ENCODE measurements at places on chromosomes 7 and 10.

DNA sequence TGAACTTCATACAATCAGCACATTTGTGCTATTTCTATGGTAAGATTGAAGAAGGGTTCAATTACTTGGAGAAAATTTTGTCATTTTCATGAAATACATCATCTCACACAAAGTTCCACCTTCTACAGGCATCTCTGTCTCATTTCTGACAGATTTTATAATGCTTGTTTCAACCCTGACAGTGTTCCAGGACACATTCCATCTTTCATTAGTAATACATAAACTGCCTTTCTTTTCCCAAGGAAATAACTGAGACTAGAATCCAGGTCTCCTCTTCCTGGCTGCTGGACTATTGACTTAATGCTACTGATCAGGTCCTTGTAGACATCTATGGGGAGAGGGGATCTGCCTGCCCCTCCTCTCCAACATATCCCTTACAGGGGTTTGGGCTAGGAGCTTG is 70.1 kb upstream of the PLPP4 start:
- no peak for DNase-seq

DNA sequence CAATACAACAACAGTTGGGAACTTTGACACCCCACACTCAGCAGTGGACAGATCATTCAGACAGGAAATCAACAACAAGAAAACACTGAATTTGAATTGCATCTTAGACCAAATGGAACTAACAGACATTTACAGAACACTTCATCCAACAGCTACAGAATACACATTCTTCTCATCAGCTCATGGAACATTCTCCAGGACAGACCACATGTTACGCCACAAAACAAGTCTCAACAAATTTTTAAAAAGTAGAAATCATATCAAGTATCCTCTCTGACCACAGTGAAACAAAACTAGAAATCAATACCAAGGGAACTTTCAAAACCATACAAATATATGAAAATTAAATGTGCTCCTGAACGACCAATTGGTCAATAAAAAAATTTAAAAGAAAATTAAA is 212.3 kb downstream of the DNAJC1 start:
- no peak for DNase-seq

GRCh38 chr10:80051993-80052392 is 26.5 kb upstream of the TMEM254 start:
- no peak for DNase-seq

DNA sequence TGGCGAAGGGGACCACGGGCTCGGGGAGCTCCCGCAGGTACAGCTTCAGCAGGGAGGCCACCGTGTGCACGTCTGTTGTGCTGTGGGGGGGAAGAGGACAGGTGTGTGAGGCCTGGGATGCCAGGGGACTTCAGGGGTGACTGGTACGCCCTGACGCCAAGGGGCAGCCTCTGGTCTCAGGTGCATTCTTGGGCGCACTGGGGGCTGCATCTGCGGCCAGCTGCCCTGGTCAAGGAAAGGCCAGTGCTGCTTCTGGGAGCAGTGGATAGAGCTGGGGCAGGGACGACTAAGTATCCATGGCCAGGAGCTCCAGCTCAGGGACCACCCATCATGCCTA is 148.5 kb downstream of the MAPK8 start:
- DNase-seq: no peak

DNA sequence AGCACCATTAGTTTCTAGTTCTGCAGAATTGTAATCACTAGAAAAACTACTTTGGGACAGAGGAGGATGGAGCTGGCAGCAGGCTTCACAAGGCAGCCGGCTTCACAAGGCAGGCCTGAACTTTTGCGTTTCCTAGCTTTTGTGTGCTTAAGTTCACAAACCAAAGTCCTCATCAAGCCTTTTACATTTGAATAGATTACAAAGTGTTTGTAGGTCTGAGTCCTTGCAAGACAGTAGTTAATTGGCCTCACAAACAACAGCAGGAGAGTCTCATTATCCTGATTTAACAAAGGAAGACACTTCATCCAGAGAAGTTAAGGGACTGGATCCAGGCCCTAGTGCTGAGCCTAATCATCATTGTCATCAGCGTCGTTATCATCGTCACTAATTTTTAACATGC is 147.8 kb upstream of the AUTS2 start:
- DNase-seq: no peak

DNA sequence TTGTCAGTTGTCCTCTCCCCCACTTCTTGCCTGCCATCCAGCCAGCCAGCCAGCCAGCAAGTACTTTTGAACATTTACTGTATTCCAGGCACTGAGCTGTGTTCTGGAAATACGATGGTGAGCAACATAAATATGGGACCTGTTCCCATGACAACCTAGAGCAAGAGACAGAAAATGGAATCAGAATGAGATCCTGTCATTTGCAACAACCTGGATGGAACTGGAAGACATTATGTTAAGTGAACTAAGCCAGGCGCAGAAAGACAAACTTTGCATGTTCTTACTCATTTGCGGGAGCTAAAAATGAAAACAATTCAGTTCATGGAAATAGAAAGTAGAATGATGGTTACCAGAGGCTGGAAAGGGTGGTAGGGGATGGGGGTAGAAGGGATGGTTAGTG is 140.7 kb downstream of the ICA1 start:
- DNase-seq: no peak

DNA sequence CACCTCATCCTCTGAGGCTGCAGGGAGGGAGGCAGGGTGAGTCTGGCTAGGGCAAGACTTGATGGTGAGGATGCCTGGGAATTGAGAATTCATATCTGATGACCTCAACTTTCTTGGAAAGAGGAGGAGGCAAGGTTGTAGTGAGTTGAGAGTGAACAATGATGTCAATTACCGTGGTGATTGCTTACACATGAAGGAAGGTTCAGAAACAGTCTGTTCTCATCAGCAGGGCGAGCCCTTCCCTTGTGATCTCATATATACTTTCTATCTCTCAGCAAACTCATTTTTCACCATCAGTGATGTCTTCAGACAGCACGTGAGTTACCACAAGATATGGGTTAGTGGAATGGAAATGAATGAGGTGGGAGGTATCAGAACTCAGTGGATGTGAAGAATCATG is 20.1 kb upstream of the COL13A1 start:
- no peak for DNase-seq

DNA sequence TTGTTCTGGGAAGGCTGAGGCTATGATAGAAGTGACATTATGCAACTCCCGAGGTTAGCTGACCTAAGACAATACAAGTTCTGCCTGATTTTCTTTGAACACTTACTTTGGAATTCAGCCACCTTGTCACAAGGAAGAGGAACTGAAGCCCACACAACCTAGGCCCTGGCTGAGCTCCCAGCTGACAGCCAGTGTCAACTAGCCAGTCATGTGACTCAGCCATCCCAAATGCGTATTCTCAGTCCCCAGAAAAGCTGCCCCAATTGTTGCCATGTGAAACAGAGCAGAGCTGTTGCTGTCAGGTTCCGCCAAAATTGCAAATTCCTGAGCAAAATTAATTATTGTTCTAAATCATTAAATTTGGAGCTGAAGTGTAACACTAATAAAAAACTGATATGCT is 1010.0 kb downstream of the XPNPEP1 start:
- no peak for DNase-seq

- DNase-seq: no peak
These were observed 2.7 kb upstream of the NRG3 start for GRCh38 chr10:81872206-81872862.

GRCh38 chr10:92969151-92969550 is 91.4 kb upstream of the CYP26C1 start:
- no peak for DNase-seq

- peak; percentile 34 for DNase-seq
These were observed 8.1 kb upstream of the SH2D4B start for GRCh38 chr10:80529604-80530003.

DNA sequence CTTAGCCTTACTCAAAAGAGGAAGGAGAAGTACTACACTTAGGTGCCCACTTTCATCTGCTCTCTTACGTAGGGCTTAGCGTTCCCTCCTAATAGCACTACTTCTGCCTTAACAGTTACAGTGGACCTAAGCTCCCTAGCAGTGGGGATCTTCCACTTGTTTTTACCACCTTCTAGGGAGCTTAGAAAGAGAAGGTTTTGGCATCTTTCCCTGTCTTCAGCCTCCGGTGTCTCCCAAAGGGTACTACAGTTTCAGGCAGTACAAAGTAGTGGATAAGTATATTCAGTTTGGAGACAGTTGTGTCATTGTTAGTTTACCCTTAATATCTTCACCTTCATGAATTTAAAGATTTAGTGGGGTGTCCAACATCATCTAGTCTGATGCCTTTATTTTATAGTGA is 14.6 kb downstream of the CHRM2 start:
- DNase-seq: peak; percentile 20

- peak; percentile 64 for DNase-seq
These were observed 51.6 kb downstream of the PRLHR start for GRCh38 chr10:118543714-118544400.

DNA sequence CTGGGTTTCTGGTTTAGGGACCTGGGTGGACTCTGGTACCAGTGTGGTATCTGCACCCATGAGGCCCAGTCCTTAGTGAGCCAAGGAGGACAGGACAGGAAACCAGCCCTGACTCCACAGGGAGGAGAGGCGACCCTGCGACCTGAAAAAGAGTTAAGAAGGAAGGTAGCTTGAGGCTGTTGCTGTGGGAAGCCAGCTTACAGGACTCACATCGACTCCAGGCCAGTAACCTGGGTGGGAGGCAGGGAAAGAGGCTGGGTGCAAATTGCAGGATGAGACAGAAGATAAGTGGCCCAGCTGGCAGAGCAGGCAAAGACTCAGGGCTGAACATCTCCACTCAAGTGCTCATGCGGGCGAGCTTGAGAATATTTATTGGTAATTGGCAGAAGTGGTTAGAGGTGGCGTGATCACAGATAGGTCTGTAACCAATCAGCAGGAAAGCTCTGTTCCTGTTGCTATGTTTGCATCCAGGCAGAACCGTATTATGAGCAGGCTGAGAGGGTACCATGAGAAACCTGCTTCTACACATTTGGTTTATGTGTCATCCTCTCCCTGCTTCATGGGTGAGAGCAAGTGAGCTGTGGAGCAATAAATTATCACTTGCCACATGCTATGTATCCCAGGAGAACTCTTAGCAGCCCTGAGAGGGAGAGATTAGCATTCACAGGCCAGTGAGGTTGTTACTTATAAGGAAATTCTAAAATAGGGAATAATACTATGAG is 11.0 kb downstream of the TLL2 start:
- DNase-seq: no peak

GRCh38 chr7:24971333-24972165 is 8.4 kb downstream of the OSBPL3 start:
- peak; percentile 58 for DNase-seq

- no peak for DNase-seq
These were observed 60.6 kb downstream of the WDR37 start for GRCh38 chr10:1116696-1117280.

DNA sequence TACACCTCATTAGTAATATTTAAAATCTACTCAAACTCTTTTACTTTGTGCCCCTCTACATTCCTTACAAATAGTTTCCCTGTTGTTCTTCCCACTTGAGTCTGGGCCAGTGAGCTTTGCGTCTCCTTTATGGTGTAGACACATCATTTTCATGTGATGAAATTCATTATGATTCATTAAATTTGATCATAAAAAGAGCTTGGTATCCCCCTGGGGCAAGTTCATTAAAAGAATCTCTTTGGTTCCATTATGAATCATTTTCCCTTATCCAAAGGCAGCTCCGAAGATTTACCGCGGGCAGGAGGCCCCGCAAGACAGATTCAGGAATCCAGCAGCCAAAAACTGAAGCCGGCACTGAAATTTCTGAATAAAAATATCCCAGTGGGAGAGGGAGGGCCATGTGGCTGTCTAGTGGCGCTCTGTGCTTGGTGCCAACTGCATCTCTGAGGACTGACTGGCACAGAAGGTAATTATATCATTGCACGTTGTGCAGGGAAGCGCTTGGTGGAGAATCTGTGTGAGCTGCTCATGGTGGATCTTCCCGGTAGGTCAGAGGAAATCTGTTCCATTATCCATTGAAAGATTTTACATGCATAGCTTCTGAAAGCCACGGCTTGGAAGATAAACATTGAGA is 151.4 kb upstream of the PITRM1 start:
- no peak for DNase-seq

DNA sequence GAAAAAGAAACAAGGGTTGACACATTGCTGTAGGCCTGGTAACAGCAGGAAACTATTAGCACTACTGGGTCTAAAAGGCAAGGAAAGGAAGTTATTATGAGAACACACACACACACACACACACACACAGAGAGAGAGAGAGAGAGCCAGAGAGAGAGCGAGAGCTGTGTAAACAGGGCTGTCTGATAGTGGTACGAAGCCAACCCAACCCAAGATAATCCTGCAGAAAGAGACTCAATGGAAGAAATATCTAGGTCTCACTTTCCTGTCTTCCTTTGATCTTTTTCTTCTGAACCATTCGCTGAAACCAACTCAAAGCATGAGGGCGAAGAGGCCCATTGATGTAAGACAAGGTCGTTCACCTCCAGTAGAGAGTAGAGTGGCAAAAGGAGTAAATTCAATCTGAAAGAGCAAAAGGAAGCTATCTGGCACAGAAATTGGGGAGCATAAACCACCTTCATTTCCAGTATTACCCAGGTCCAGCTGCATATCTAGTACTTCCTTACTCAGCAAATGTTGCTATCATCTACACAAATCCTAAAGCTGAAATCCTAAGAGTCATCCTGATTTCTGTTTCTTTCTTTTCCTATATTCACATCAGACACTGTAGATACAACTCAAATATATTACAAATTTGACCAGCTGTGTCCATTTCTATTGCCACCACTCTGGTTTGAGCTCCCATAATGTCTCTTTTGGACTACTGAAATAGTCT is 110.2 kb downstream of the TMEM26 start:
- DNase-seq: no peak

DNA sequence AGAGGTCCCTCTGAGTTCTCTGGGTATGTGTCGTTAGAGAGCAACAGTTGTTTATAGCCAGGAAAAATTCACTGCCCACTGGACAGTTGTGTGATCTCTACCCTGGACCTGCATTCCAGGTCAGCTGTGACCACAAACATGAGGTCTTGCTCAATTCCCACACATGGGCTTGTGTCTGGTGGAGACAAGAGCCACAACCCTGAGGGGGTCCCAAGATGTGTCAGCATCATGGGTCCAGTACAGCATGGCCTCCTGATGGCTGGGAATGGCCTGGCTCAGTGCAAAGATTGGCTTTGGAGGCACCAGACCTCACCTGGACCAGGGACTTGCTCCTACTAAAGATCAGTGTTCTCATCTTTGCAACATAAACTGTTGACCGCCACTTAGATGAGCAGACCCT is 751.6 kb downstream of the GRID1 start:
- DNase-seq: no peak

GRCh38 chr10:126222736-126223511 is 165.4 kb downstream of the ADAM12 start:
- DNase-seq: no peak

GRCh38 chr7:20307901-20308300 is 22.8 kb upstream of the ITGB8 start:
- DNase-seq: no peak

GRCh38 chr10:79380125-79380945 is 33.1 kb downstream of the PPIF start:
- DNase-seq: no peak

DNA sequence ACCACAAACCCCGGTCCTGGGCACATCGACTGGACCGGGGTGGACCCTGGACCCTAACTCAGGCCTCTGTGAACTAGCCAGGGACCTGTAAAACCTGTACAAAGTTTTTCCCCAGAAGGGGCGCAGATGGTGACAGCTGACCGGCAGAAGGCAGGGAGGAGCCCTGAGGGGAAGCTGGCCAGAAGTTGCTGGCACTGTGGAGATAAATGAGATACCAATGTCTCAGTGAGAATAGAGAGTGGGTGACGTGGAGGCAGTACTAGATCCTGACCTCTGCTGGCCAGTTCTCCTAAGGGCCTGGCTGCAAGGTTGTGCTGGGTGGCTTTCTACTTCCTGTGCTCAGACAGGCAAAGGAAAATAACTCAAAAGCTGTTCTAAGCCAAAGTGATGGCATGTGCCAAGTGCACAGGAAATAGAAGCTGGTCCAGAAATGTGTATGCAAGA is 10.6 kb upstream of the TSPAN14 start:
- peak; percentile 92 for DNase-seq

Measured in hematopoietic multipotent progenitor cell treated with erythropoietin and hydrocortisone succinate and interleukin-3 and kit ligand, for 6 days (in vitro differentiated cells).